Activated naive CD4-positive, alpha-beta T cell treated with anti-CD3 and anti-CD28 coated beads, Interleukin-2, amount 50 U/mL, for 72 hours (primary cell): ENCODE measurements at places on chromosomes 6 and 20. TPM values are rescaled to one million over a fixed set of nuclear protein-coding genes. Genes with fewer than 3 reads are reported as not detected.

DNA sequence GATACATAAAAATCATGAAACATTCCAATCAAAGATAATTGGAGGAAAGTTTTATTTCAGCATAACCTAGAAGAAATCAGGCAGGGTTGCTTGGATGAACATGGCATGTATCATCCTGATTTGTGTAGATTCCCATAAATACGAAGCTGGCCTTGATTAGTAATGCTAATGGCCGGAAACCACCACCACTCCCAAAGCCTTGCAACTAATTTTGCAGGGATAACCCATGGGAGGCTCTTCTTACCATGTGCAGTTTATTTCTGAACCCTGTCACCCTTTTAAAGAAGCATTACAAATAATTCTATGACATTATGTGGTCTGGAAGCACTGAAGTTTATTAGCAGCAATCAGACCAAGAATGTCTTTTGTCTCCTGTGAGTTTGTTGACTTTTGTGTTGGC, 80.8 kb downstream of the AIG1 start:
- no peak for DNase-seq

TFAP2C gene
- total RNA-seq: not detected

DNA sequence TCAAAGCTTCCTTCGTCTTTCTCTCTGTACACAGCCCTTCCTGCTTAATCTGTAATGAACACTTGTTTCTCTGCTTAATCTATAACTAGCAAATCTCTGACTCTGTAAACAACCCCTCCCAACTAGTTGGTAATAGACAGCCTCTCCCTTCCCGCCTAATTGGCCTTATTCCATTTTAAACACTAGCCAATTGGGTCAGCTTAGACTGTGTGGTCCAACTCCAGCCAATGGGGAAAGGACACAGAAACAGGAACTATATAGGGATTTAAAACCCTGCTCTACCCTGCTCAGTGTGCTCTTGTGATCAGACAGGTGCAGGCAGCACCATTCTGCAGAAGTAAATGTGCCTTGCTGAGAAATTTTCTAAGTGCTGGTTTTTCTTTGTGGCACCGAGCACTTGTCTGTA, 18.5 kb downstream of the CHD6 start:
- DNase-seq: no peak

DNA sequence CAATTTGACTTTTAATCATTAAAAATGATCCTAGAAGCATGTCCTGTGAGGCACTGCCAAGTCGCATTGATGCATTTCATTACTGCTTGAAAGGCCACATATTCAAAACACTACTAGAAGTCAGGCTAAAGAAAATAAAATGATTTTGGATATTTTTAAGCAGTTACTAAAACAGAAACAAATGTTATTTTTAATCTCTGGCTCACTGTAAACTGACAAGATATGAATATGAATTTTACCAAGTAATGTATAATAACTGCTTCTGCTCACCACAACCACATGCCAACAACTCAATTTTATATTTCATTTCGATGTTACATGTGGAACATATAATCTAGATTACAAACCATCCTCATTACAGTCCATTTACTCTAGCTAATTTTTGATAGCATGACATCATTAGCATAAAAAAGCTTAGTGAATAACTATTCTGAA, 90.6 kb downstream of the ATXN1 start:
- DNase-seq: no peak
